ENCODE measurements at places on chromosomes 3 and 15.

- no peak for DNase-seq
Measured at GRCh38 chr3:101646726-101647125, 30.2 kb downstream of the ZBTB11 start.

GRCh38 chr3:76834657-76835056 is 205.2 kb upstream of the ROBO2 start:
- no peak for DNase-seq

GRCh38 chr3:31444220-31445142 is 88.2 kb upstream of the STT3B start:
- no peak for DNase-seq

- no peak for DNase-seq
Measured at GRCh38 chr3:8423307-8423706, 78.3 kb upstream of the LMCD1 start.

DNA sequence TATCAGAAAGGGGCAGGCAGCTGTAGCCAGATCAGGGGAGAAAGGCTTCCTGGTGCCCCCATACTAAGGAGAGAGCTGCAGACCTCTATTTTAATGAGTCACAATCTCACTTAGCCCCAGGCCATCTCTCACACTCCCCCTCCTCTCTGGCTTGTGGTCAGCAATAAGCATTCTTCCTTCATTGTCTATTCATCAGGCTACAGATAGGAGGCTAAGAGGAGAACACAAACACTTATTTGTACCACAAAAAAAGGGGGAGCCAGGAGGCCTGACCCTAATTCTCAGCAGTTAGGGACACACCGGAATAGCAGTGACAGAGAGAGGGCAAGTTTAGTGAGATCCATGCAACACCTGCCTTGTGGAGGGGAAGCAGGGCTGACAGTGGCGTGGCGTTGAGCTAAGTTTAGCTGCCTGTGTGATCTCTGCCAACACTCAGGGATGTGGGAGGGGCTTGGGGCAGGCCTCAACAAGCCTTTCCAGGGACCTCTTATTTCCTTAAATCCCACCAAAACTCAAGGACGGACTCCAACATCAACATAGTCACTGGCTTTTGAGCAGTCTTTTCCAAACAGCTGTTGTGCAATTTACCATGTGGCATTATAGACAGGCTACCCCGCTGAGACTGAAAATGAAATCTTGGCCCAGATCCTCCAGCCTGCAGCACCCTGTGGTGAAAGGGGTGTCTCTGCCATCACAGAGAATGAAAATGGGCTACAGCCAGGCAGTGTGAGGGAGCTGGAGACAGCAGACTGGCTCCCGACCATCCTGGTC is 191.9 kb upstream of the TSC22D2 start:
- peak; percentile 50 for DNase-seq

Measured in NB4 (cell line).